ENCODE measurements at places on chromosomes 11 and 22.

DNA sequence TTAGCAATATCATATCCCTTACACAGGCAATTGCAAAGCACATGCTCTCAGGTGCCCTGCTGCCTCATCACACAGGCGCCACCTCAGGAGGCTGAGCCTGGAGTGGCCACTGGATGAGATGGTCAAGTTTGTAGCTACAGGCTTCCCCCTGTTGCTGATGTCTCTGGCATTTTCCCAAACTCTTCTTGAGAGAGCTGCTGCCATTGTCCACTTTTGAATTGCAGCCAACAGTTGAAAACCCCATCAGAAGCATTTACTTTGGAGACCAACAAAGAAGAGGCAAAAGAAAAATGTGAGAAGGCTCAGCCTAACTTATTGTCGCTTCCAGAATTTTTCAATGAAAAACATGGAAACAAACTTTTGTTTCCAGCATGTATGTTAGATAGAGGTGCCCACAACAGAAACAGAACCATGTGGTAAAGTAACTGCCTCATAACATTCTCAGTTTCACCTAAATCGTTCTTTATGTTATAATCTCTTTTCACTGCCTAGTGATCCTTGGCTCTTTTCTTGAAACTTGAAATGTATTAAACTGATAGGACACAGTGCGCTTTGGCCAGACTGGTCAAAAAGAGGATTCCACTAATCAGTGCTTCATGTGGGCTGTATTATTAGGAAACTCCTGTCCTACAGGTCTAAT is 47.6 kb upstream of the OR8B8 start:
- no peak for DNase-seq

DNA sequence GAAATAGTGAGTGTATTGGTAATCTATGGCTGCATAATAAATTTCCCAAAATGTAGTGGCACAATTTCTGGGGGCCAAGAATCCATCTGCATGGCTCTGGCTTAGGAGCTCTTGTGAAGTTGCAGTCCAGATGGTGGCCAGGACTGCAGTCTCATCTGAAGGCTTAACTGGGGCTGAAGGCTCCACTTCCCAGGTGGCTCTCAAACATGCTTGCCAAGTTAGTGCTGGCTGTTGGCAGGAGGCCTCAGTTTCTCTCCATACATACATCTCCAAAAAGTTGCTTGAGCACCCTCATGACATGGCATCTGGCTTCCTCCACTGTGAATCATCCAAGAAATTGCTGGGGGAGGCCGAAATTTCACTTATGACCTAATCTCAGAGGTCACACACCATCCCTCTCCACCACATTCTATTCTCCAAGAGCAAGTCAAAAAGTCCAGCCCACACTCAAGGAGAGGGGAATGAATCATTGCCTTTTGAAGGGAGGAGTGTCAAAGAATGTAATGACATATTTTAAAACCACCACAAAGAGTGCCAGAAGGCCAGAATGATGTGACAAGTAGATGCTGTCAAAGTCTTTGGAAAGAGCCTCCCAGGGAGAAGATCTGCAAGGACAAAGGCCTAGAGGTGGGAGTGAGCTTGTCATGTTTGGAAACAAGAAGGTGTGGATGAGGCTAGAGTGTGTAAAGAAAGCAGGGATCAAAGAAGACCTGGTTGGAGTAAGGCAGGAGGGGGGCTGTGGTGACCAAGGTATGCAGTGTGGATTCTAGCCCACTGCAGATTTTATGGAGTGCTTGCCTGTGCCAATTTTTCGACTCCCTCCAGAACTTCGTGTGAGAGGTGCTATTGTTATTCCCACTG is 566.2 kb downstream of the MIAT start:
- DNase-seq, result no peak

DNA sequence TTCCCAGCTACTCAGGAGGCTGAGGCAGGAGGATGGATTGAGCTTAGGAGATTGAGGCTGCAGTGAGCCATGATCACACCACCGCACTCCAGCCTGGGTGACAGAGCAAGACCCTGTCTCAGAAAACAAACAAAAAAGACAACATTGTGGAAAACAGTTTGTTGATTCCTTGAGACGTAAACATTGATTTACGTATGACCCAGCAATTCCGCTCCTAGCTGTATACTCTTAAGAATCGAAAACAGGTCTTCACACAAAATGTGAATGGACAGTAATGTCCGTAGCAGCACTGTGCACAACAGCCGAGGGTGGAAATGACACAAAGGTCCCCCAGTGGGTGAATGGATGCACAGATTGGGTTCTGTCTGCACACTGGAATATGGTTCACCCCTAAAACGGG is 49.3 kb downstream of the LRP5 start:
- no peak for DNase-seq

DNA sequence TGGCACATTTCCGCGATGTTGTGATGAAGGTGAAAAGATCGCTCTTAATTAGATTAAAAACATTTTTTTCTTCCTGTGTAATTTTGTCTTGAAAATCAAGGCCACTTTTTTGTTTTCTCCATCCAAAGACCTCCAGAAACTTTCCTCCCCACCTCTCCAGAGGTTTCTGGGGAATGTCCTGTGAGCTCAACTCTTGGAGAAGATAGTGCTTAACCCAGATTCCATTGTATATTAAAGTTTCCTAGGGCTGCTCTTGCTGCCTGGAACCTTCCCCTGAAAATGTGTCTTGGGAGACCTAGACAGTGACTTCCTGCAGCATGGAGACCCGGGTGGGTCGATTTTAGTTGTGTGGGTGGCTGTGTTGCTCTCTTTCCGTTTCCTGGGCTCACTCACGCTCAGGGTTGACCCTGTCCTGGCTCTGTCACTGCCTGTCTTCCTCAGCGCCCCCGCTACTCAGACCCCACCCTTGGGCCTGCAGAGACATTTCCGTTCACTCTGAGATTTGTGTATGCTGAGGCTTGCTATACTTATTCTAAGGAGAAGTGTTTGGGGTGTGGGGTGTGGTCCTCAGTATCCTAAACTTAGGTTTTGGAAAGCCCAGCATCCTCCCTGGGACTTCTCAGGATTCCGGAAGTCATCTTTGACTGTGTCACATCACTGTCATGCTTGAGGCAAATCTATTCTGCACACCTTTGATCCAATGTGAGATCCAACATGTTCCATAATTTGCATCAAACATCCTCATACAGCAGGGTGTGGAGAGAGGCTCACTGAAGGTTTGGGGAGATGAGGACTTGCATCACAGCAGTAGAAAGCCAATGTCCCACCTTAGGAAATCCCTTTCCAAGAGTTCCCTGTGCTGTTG is 47.2 kb downstream of the KCNQ1OT1 start:
- no peak for DNase-seq

DNA sequence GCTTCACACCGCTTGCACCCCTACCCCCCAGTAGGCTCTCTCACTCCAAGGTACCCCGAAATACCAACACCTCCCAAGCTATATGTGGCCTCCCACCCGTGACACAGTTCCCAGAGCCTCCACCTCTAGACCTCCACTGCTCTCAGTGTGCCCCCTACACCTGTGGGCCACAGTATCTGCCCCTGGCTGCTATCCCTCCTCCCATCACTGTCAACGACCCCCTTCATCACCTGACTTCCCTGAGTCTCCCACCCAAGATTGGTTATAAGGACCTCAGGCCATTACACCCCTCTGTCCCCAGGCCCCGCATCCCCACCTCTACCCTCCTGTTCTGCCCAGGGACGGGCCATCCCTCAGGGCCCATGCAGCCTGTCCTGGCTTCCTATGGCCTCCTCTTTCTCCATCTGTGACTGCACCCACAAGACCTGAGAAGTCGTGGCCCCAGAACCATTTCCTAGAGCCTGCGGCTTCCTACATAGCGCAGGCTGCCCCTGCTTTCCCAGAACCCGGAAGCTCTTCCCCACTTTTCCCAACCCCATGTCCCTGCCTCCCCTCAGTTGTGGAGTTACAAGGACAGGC is 734 bp downstream of the ACR start:
- DNase-seq, result no peak

GRCh38 chr11:118410055-118410745 is 8.8 kb downstream of the ATP5MG start:
- DNase-seq, result peak; percentile 26

DNA sequence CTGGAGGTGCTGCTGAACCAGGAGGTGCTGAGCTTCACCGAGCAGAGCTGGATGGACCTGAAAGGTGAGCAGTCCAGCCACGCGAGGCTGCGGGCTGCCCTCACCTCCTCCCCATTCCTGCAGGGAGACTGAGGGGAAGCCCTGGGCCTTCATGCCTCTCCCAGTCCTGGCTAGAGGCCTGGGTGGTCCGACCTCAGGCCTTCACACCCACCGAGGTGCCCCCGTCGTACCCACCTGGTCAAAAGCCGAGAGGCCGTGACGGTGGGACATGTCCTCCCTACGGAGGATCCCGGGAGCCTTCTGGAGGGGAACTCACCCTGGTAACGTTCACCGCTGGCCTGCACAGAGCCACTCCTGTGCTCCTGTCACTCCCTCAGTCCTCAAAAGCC is 5.1 kb downstream of the SUSD2 start:
- no peak for DNase-seq

GRCh38 chr11:12144330-12145174 is 34.2 kb downstream of the MICAL2 start:
- DNase-seq, result no peak

DNA sequence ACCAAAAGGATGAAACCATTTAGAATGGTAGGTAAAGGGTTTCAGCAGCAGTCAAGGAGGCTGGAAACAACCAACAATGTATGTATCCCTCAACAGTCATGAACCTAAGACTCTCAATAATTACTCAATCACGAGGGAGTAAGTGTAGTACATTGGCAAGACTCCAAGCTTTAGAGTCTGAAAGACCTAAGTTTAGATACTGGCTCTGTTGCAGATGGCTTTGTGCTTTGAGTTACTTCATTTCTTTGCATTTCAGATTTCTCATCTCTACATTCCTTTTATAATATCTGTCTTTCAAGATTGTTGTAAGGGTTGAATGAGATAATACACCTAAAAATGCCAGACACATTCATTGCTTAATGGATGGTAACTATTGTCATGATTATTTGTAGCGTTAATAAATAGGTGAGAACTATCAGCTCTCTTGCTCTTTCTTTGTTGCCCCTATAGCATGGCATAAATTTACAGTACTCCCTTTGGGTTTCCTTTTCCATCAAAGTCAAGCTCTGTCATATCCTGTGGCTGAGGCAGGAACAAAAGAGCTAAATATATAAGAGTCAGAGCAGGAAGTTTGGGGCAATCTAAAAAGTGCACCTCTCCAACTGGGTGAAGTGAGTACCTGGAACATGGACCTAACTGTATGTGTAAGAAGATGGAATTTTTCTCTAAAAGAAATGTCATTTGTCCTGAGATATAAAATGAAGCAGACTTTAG is 228.2 kb upstream of the ZC3H12C start:
- peak; percentile 18 for DNase-seq

All from GM10248 (cell line).